ENCODE measurements at places on chromosomes 13 and 19.

DNA sequence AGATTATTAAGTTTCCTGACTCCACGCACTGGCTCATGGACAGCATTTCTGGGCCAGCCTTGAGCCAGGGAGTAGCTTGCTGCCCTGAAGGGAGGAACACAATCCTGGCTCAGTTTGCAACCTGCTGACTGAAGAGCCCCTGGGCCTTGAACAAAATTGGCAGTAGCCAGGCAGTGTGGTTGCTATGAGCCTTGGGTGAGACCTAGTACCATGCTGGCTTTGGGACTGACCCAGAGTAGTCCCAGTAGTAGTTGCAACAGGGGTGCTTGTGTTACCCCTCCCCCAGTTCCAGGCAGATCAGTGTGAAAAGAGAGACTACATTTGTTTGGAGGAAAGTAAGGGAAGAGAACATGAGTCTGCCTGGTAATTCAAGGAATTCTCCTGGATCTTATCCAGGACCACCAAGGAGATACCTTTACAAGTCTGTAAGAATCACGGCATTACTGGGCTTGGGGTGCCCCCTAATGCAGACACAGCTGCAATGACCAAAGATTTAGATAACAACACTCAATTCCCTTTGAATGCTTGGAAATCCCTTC is 22.0 kb downstream of the ITGBL1 start:
- no peak for DNase-seq

DNA sequence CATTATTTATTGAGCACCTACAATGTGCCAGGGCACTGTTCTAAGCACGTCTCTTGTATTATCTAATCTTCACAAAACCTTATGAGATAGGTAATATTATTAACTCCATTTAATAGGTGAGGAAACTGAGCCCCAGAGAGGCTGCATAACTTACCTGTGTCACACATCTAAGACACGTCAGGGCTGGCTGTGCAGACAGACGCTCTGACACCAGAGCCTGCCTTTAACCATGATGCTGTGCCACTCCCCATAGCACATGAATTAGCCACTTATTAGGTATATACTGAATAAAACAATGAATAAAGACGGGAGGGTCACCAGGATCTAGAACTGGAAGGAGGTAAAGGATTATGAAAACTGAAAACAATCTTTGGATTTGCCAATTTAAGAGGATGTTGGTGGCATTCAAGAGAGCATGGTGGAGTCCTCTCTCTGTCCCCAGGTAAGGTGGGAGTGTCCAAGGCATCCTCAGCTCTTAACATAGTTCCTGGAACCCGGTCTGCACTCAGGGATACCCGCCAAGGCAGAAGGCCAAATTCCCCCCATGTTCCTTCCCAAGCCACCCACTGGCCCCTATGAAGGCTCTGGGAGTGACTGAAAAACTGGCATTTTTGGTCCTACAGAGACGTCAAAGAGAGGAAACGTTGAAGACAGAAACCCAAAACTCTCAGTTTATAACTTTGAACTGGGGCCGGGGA is 479.7 kb downstream of the FOXO1 start:
- no peak for DNase-seq

DNA sequence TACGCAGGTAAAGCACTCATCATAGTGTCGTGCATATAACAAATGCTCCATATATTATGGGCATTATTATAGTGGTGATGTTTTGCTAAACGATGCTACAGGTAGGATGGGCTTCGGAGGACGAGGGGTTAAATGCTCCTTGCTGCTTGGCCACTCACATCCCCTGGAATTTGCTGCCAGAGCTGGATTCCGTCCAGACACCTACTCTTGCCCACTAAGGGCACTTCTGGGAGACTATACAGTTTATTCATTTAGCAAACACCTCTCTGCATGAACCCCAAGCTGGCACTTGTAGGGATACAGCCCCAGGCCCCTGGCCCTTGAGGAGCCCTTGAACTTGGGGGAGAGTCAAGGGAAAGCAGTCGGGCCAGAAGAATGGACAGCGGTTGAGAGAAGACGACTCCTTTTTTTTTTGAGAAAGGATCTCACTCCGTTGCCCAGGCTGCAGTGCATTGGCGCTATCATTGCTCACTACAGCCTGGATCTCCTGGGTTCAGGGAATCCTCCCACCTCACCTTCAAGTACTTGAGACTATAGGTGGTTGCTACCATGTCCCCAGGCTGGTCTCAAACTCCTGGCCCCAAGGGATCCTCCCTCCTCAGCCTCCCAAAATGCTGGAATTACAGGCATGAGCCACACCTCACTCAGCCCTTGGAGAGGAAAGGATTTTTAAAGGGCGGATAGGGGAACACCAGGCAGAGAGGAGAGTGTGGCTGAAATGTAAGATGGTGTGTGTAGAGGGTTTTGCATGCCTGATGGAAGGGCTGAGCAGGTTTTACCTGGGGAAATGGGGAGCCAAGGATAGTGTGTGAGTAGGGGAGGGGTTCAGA is 1.1 kb upstream of the MRPL34 start:
- no peak for DNase-seq

DNA sequence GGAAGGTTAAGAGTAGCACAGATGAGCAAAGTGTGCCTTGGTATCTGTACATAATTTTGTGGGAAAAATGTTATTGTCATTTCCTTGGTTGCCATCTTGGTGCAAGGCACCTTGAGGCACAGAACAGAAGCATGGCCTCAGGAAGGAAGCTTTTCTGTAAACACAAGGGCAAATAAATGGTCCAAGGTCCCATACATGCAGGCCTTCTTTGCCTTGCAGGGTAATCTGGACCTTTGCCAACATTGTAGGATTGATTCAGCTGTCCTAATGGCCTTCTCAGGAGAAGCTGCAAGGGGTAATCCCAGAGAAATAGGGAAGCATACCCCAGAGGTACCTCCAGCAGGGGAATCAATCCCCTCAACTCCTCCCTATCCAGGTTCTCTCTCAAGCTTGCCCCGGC is 9.0 kb upstream of the MLLT1 start:
- no peak for DNase-seq

- no peak for DNase-seq
Observed at GRCh38 chr19:16075430-16076153, 703 bp upstream of the TPM4 start.

DNA sequence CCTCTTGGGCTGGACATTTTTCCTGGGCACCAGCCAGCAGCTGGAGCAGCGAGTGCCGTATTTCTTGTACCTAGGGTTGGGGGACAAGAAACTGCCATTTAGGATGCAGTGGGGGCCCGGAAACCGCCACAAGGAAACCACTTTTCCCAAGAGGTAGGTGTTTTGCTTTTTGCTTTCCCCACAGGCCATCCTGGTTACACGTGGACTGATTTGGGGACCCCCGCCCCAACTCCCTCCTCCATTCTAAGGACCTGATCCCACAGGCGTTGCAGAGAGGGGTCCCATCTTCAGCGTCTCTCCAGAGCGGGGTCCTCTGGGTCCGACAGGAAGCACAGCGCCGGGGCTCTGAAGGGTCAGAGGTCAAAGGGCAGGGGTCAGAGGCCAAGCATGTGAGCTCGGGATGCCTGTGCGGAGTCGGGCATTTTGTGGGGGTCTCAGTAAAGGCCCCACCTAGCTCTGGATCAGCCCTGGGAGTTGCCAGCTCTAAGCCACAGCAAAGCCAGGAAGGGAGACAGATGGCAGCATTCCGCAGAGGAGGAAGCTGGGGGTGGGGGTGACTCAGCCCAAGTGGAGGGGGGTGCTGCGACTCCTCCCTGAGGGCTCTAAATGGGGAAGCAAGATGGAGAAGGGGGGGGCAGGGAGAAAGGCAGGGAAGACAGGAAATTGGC is 4.3 kb downstream of the ZGLP1 start:
- DNase-seq = no peak

- DNase-seq = no peak
Observed at GRCh38 chr19:47742634-47743033, 2.7 kb upstream of the NOP53 start.

GRCh38 chr13:91085127-91085526 is 262.4 kb upstream of the MIR17HG start:
- DNase-seq = no peak

DNA sequence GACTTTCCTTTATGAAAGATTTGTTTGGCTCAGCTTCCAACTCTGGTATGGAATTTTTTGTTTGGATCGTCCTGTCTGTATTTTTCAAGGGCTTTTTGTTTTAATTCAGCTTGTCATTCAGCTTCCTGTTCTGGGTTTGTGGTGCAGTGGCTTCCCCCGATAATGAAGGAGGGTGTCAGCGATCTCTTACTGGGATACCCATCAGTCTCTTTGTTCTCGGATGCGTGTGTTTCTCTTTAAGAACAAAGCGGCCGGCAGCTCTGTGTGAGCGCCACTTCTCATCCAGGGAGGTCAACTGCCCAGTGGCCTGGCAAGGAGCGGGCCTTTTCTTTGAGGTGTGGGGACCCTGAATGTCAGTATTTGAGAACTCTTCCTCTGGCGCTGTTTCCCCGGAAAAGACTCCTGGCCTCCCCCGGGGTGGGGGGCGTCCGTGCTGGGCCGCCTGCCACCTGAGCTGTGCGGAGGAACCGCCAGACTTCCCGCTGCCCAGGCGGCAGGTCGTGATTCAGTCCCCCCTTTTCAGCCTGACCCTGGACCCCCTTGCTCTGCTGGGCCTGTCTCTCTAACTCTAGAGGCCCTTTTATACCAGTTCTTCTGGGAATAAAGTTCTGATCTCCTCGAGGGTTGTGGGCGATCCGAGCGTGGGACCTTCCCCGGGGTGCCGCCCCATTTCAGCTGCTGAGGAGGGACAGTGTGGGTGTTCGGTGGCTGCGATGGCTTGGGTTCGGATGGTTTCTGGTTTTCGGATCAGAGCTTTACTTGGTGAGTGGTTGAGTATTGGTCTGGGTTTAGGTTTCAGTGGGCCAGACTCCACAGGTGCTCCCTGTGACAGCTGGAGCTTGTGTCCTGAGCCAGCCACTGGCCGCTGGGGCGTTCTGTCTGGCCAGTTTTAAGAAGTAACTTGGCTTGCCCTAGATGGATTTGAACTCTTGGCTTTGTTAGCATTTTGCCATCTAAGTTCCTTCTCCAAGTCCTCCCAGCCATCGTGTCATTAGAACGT is 3.4 kb downstream of the SF3A2 start:
- peak; percentile 16 for DNase-seq

DNA sequence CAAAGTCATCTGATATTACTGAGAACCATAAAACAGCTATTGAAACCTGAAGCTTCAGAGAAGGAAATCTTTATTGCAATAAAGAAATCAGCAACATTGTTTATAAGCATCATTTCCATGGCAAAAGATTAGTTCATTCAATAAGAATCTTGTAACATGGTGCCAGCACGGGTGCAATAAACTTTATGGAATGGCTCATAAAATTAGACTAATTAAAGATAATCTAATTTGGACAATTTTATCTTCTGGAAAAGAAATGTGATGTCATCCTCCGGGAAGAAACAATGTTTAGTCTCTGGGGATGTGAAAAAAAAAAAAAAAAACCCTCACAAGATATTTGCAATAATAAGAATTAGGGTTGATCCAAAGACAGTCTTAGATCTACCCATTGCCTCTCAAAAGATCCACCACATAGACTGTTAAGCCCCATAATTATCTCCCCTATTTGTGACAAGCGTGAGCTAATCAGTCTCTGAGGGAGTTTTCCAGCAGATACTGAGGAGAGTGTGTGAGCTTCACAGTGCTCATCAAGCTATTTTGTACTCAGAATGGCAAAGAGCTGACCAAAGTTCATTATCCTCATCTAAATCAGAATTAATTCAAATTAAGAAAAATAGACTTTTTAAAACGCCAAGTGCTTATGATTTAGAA is 297.0 kb upstream of the EDNRB start:
- no peak for DNase-seq

- peak; percentile 66 for DNase-seq
Observed at GRCh38 chr13:38417727-38418126, 68.1 kb downstream of the UFM1 start.

DNA sequence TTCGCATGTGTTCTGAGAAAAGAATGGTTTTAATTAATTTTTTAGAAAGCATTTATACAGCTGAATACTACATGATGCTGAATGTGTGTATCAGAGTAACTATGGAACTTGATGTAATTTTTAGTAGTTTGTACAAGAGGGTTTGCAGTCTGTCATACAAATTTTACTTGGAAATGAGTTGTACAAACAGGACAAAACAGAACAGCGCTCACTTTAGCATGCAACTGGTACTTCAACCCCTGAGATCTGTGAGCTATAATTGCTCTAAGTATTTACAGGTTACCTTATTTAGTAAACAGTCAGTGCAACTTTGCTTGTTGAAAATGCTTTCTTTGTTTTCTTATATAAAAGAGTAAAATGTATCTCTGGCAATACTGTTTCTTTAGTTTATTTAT is 706 bp downstream of the TNFRSF19 start:
- no peak for DNase-seq

- DNase-seq = no peak
Observed at GRCh38 chr13:102045731-102046130, 356.1 kb downstream of the FGF14 start.

- DNase-seq = no peak
Observed at GRCh38 chr13:109720758-109721184, 65.6 kb downstream of the IRS2 start.

GRCh38 chr19:58381460-58382212 is 806 bp upstream of the ZNF837 start:
- DNase-seq = no peak

DNA sequence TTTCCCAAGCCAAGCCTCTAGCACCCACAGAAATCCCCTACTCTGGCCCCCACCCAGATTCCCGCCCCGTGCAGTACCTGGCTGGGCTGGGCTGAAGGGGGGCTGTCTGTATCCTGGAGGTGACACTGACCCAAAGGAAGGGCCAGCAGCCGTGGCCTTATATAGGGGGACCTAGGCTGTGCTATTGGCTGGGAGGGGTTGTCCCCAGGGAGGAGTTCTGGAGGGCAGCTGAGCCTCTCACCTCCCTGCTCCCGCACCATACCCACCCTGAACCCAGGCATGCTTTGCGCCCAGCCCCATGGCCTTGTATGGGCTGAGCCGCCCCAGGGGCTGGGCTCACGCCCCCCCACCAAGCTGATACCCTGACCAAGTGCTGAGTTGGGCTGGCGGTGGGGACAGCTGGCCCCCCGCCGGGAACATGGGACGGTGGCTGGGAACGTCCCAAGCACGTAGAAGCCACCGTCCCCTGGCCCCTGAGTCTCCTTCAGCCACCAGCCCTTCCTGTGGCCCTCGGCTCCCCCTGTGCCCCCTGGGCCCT is at the start of gene CKM:
Gene CKM, minus strand, starts transcription at position 132 of the 538 bp plus-strand sequence. CDS start 3,162 bp downstream, outside the sequence.
- DNase-seq = no peak

DNA sequence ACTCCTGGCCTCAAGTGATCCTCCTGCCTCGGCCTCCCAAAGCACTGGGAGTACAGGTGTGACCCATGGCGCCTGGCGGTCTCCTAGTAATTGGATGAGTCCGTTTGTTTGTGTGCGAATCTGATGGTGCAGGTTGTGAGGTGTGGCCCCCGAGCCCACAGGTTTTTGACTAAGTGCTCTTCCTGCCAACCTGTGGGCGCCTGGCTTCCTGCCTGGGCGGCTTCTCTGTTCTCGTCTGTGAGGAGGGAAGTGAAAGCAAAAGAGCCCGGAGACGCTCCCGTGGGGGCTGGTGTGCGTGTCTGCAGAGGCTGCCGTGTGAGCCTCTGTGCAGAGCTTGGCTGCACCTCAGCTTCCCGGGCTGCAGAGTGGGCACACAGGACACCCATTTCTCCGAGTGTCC is 10.0 kb downstream of the ARHGAP45 start:
- DNase-seq = peak; percentile 95

- DNase-seq = no peak
Observed at GRCh38 chr13:25752957-25753551, 298.8 kb downstream of the SHISA2 start.

GRCh38 chr13:85093808-85094207 is 705.4 kb downstream of the SLITRK6 start:
- no peak for DNase-seq

GRCh38 chr19:2324220-2324948 is 4.0 kb downstream of the LSM7 start:
- DNase-seq = no peak

All from NAMALWA (cell line).